Cardiac septum (tissue), 1 donor: ENCODE measurements at places on chromosomes 5 and 9. TPM values are rescaled to one million over a fixed set of nuclear protein-coding genes. Genes with fewer than 3 reads are reported as not detected.

Gene PLGRKT
- total RNA-seq: 28.9 TPM

Gene SLC36A2
- not detected for total RNA-seq

Gene PARP8
- total RNA-seq: 5.5 TPM

Gene MRRF
- total RNA-seq: 35.9 TPM

DNA sequence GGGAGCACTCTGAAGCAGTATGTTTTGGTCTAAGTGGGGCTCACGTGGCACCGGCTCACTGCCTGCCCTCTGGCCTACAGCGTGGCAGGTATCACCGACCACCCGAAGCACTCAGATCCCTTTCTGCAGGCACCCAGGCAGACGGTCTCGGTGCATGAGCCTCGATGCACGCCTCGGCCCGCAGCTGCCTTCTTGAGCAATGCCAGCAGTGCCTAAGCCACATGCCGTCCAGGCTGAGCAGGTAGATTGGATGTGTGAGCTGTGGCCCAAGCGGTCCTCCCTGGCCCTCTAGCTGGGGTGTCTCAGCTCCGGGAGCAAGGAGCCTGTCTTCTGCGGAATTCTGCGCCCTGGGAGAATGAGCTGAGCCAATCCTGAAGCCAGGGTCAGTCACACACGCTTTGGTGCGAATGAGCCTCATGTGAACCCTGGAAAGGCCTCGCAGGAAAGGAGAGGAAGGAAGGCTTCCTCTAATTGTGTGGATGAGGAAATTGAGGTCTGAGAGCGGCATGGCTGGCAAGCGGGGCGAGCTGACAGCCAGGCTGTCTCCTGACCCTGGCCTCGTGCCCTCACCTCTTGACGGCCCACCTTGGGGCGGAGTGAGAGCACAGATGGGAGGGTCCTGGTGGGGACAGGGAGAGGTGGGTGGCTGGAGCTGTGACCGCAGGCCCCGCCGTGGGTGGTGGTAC is 14.4 kb downstream of the RXRA start:
- peak; percentile 87 for DNase-seq

- DNase-seq: no peak
Observed at GRCh38 chr9:136352682-136353081, 10.9 kb downstream of the DNLZ start.

DNA sequence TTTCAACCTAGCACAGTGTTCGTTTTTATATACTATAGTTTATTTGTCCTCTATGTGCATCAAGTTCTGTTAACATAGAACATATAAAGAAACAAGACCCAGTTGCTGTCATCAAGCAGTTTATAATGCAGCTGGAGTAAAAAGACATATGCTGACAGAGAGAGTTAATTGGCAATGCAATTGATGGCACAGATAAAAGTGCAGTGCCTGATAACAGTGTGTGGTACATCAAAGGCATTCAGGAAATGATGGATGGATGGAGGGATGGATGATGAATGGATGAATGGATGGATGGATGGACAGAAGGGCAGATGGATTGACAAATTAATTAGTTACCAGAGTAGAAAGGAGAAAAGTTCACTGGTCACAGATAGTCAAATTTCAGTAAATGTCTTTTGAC is 238.9 kb downstream of the RFK start:
- DNase-seq: no peak

- no peak for DNase-seq
Observed at GRCh38 chr9:132002643-132003318, 76.9 kb downstream of the MED27 start.

DNA sequence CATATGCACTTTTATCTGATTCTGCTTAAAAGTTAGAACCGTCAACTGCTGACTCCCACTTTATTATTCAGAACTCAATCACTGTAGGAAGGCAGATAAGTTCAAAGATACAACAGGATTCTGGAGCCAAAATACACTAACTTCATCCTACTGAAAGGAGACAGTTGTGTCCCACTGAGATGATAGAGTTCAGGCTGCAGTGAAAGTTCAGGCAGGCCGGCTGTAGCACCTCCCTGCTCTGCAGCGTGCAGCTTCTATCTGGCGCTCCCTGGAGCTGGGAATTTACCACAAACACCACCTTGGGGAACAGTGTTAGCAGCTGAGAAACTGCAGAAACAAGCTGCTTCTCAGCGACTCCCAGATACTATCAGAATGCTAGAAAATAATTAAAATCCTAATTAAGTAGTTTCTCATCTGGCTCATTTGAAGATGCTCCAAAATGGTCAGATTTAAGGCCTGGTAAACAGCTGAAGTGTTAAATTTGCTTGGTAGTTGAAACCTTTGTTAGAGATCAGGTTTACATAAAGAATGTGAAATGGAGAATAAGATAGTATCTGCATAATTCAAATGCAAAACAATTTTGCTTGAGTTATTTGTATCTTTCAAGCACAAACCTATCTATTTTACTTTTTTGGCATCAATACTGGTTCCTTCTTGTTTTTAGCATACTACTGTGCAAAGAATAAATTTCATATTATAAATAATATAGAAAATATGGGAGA is 52.3 kb upstream of the CNTLN start:
- DNase-seq: no peak

GRCh38 chr9:132141344-132141947 is 20.4 kb upstream of the NTNG2 start:
- DNase-seq: no peak

GRCh38 chr9:127833555-127833954 is 20.9 kb downstream of the ENG start:
- DNase-seq: no peak

DNA sequence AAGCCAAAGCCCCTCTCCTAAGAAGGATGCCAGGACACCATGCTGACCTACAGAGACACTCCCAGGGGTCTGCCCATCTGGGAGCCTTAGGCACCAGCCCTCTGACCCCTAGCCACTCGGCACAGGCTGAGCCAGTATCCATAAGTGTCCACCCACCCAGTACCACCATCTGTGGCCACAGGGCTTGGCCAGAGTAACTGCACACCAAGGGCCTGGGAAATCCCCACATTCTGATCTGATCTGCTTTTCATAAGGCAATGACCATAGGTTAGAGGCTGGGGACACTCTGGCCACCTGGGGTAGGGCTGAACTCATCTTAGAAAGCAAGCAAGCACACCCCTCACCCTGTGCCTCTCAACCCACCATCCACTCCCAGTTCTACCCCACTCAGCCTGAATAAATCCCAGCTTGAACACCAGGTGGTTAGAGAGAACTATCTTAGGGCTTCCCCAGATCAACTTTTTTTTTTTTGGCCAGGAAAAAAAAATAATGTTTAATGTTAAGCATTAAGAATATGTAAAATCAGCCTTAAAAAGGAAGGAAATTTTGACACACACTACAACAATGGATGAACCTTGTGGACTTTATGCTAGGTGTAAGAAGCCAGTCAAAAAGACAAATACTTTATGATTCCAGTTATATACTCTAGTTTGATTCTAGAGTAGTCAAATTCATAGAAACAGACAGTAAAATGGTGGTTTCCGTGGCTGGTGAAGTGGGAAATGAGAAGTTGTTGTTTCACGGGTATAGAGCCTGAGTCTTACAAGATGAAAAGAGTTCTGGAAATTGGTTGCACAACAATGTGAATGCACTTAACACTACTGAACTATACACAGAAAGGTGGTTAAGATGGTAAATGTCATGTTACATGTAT is 6.2 kb downstream of the GNPDA1 start:
- no peak for DNase-seq

GRCh38 chr9:114190563-114190905 is 35.2 kb downstream of the COL27A1 start:
- no peak for DNase-seq

DNA sequence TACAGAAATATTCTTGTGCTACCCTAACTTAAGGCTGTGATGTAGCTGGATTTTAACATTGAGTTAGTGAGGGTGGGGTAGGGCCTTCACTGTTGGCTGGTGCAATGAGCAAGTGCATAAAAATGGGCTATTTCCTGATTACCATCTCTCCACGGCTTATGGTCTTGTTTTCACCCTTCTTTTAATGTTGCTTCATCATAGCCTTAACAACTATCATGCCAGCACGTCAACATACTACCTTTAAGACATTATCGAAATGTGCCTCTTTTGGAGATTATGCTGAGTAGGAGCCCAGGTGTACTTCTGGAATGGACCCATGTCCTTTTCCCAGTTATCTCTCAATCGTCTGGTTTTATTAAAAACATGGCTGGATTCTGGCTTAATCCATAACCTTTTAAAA is 350.9 kb upstream of the ACTBL2 start:
- DNase-seq: no peak
